Chondrocyte (in vitro differentiated cells): ENCODE measurements at places on chromosomes 3 and 15. TPM values are rescaled to one million over a fixed set of nuclear protein-coding genes. Genes with fewer than 3 reads are reported as not detected.

The GOLGA8S gene
- total RNA-seq = 0.32 to 0.94 TPM (median 0.46 TPM) in 3 replicates

The UBE2E2 gene
- 70.4 to 85.2 TPM (median 74.5 TPM) in 3 replicates for total RNA-seq

DNA sequence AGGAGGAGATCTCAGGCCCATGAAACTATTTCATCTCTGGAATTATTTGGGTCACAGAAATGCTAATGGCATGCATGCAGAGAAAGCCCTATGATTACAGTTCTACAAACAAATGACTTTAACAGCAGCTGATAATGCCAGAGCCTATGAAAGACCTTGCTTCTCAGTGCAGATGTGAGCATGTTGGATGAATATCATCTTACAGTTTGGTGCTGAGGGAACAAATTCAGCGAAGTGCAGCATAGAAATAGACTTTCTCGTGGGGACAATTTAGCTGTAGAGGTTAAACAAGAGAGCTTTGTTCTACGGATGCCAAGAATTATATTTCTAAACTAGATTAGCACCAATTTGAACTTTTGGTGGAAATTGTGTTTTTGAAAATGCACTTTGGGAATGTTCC lies 27.7 kb downstream of the PTX3 start:
- peaks cover 14% of the 10 kb centered on the region for H3K4me1 ChIP-seq
- no peak overlapping the region for H3K4me3 ChIP-seq
- no peaks in the 10 kb centered on the region for H3K27me3 ChIP-seq
- no peak for DNase-seq

DNA sequence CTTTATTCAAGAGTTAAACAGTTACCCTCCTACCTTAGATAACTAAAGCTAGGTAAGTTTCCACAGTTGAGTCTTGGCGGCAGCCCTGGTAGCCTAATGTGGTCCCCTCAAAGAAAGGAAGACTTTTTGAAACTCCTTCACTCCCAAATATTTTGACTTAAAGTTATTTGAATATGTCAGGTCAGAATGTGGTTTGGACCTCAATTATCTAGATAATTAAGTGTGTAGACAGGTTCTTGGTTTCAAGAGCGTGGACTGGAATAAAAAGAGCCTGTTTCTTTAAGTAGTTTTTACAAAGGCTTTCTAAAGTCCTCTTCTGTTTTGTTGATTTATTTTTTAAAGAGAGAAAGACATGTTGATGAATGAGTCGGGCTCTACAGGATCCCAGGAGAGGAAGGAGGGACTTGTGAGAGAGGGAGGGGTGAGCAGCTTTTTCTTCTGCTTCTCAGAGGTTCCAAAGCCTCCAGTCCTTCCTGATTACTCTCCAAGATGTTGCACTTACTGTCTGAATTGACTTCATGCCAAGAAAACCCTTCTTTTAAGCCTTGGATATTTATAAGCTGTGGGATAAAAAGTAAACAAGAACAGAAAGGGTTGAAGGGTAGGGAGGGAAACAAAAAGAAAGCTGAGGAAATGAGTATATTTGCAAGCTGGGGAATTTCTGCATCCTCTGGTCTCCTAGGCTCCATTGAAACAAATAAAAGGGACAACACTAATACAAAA lies 457.4 kb downstream of the IGSF11 start:
- H3K27ac ChIP-seq = no peak overlapping the region
- H3K4me3 ChIP-seq = no peak overlapping the region
- H3K27me3 ChIP-seq = peaks cover 19% of the 10 kb centered on the region
- no peaks in the 10 kb centered on the region for H3K4me1 ChIP-seq

DNA sequence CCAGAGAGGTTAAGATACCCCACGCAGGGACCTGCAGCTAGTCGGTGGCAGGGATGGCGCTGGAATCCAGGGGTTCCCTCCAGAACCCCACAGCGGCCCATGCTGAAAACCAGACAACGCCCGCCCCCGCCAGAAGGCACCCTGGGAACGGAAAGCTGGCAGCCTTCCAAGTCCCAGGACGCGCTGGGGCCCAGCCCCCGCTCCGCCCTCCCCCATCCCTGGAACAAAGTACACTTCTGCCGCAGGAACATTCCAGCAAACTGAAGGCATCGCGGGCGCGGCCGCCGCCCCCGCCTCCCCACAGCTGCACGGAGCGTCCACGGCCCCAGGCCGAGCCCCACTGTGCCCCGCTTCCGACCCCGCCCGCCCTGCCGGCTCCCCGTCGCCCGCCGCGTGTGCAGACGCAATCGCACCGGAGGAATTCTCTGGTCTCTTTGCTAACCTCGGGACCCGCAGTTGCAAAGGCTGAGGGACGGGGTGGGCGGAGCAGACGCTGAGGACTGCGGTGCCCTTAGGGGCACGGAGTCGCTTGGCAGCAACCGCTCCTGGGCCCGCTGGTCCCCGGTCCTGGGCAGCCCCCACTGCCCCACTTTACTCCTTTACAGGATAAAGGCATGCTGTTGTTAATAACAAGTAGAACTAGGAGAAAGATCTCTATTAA lies 44.8 kb upstream of the RNU6-1 start:
- peak; percentile 92 for DNase-seq
- peaks cover 47% of the 10 kb centered on the region for H3K4me1 ChIP-seq
- H3K4me3 ChIP-seq = peak overlapping the region; percentile 63
